ENCODE measurements at places on chromosomes 2 and 18.
A peak's percentile ranks its signal among the peaks of the same experiment; 100 is the strongest.

DNA sequence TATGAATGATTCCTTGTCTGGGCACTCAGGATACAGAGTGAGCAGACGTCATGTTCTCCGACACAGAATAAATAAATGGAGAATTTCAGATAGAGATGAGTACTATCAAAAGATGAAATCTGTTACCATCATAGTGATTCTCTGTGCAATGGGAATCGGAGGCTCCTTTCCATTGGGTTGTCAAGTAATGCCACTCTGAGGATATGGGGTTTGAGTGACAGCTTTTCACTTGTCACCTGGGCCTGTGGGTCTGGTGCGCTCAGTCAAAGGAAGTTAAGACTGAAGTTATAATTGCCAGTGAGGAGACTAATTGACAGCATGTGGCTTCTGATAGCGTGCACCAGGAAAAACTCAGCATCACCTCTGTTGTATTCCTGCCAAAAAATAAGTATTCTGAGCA, 387.2 kb downstream of the SOX11 start:
- DNase-seq, result no peak

DNA sequence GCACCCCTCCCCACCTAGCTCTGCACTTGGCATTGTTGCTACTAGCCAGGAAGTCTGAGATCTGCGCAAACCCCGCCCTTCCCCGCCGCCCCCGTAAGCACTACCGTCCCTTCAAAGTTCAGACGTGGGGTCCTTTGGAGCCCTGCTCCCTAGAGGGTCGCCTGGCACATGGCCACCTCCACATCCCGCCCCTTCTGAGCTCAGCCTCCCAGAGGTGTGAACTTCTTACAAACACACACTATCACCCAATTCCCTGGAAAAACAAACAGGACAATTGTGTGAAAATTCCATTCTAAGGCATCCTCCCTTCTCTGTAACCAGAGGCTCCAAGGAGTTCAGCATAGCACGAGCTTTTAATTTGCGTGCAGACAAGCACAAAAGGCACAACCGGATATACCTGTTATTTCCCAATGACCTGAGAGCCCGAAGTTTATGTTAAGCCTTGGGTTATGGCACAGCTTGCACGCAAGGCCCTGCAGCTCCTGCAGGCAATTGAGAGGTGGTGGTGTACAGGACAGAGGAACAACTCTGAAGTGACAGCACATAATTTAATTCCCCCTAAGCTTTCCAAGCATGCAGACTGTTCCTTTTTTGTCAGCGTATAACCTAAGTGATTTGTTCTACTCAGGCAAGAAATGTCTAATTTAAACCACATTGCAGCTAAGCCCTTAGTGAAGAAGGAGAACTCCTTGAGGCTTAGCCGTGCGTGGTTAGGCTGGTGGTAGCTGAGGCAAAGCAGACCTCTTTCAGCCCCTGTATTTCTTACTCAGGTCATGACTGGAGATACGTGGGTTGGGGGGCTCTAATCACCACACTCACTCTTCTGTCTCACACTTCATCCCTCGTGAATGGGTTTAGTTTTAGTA, 20.3 kb upstream of the CYP1B1 start:
- no peak for DNase-seq

DNA sequence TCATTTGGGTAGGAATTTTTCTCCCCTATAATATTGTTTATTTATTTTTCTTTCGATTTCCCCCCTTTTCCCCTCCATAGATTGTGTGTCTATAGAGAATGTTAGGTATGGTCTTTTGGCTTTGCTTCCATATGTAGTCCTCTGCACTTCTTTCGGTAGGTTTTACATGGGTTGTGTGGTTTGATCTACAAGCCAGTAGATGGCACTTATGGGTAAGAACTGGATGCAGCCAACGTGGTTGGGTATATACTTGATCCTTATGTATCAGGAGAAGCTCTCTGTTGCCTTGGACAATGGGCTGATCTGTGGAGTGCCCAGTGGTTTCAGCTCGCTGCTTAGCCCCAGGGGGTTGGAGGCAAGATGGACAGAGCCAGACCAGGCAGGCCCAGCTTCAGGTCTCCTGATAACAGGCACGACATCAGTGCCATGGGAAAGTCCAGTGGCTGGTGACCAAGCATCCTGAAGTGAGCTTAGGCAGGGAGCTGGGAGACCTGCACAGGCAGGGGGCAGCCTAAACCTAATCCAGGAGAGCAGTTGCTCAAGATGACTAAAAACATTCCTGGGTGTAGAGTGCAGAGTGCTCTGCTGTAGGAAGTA, 488.3 kb downstream of the CCDC85A start:
- DNase-seq, result no peak

- DNase-seq, result no peak
Observed at GRCh38 chr2:118842661-118843482, 4.6 kb downstream of the EN1 start.

- no peak for DNase-seq
Observed at GRCh38 chr2:26471289-26471688, 6.6 kb downstream of the OTOF start.

DNA sequence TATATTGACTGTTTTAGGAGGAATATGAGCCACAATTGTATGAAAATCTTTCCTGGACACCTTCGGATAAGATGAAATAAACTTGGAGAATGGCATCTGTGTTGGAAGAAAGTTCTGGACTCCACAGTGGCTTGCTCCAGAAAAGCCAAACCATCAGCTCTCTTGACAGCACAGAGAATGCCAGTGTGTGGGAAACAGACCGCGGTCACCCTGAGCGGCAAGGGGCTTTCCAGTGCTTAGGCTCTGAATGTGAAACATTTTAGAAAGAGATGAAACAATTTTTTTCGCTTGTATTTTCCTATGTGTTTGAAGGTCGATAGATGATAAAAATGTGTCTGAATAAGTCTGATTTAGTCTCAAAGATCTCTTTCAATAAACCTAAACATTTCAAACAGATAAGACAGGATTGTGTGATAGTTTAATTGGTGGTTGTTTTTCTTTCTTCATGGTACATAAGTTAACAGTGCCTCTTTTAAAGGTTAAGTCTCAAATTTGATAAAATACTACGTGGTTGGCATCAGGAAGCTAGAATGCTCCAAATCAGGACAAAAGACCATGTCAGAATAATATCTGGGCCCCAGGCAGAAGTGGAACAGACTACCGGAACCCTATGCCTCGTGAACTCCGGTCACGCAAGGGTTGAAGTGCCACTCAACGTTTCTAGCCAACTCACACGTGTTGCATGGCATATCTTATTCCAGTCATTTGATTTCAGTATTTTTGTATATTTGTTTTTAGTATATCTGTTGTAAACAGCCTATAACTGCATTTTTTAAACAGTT, 28.9 kb downstream of the PTGR3 start:
- no peak for DNase-seq

- DNase-seq, result peak; percentile 99
Observed at GRCh38 chr2:47906157-47907038, at the start of gene FBXO11. Gene FBXO11, minus strand, starts transcription at chr2:47906498. Its CDS starts 778 bp downstream, at chr2:47905720.

- no peak for DNase-seq
Observed at GRCh38 chr2:11389052-11389420, 44.6 kb upstream of the ROCK2 start.

DNA sequence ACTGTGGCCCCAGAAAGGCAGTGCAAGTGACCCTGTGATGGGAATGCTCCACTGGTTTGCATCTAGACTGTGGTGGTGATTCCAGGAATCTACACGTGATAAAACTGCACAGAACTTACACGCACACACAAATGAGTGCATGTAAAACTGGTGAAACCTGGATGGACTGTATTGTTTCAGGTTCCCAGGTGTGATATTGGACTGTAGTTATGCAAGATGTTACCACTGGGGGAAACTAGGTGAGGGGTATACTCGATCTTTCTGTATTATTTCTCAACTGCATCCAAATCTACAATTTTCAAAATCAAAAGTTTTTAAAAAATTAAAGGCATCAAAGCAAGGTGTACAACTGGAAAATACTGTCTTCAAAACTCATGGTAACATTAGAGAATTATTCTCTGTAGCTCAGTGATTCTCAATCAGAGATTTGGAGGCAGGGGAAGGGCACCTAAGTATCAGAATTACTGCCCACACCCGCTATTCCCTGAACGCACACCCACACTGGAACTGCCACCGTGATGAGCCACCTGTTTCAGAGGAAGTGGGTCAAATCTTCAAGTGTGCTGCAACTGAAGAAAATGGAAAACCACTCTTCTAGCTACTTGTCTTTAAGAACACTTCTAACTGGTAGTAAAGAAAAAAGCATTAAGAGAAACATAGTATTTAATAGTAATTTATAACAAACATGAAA, 26.7 kb downstream of the PTPN2 start:
- no peak for DNase-seq

DNA sequence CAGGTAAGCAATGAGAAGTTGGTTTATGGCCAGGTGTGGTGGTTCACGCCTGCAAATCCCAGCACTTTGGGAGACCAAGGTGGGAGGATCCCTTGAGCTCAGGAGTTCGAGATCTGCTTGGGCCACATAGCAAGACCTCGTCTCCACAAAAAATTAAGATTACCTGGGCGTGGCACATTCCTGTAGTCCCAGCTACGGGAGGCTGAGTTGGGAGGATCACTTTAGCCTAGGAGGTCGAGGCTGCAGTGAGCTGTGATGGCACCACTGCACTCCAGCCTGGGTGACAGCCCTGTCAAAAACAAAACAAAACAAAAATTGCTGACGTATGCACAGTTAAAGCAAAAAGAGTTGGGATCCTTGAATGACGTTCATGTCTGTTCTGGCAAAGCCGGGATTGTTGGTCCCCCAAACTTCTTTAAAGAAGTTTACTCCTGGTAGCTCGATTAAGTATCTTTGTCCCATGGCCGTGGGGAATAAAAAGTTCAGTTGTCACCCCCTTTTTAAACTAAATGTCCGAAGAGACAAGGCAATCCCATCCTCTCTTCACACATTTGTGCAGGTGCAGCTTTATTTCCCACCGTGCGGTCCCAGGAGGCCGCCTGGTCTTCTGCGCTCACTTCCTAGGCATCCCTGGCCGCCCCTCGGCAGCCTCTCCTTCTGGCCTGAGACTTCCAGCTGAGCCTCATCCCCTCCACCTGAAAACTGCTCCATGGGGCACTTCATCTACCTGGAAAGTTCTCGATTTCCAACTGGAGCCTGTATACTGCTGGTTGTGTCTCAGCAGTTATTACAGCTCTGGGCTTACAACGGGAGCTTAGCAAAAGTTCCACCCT, 762 bp upstream of the SPOPL start:
- DNase-seq, result peak; percentile 6

DNA sequence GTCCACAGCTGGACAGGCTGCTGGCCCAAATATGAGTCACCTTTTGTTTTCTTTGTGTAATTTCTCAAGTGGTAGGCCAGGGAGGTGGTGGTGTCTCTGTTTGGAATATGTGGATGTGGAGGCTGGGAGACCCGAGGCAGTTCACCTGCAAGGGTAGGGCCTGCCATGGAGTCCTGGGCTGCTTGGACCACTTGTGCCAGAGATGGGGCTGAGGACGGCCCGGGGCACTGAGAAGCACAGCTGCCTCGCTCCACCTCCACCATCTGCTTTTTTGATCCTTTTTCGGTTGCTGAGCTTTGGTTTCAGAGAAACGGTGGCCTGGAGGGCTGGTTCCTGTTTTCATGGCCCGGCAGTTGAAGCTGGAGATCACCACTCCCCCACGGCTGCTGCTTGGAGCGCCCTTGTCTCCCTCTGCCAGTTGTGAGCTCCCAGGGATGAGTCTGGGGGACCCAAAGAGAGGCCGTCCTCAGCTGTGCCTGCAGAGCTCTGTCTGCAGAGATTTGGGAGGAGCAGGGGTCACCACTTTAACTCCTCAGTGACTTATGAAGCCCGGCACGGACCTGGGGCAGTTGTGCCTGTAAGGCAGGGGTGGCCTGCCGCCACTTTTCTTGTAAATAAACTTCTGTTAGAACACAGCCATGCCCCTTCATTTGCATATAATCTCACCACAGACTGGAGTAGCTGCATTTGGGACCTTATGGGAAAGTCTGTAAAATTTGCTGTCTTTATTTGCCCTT, 67.6 kb upstream of the MCFD2 start:
- DNase-seq, result no peak

DNA sequence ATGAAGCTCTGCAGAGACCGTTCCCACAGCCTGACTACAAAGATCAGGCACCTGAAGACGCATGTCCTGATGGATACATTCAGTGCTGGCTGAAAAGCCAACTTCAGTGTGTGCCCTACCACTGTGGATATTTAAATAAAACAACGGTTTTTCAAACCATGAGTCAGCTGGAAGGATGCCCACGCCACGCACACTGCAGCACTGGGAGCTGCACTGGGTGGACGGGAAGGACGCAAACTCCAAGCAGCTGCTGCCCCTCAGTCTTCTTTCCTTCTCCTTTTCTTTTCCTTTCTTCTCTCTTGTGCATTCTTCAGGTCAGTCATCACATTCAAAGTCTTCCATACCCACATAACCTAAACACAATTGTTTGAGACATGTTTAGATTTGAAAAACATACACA, 7.9 kb downstream of the TMEM18 start:
- DNase-seq, result no peak

- no peak for DNase-seq
Observed at GRCh38 chr2:129751409-129751808, 228.1 kb upstream of the RAB6C start.

DNA sequence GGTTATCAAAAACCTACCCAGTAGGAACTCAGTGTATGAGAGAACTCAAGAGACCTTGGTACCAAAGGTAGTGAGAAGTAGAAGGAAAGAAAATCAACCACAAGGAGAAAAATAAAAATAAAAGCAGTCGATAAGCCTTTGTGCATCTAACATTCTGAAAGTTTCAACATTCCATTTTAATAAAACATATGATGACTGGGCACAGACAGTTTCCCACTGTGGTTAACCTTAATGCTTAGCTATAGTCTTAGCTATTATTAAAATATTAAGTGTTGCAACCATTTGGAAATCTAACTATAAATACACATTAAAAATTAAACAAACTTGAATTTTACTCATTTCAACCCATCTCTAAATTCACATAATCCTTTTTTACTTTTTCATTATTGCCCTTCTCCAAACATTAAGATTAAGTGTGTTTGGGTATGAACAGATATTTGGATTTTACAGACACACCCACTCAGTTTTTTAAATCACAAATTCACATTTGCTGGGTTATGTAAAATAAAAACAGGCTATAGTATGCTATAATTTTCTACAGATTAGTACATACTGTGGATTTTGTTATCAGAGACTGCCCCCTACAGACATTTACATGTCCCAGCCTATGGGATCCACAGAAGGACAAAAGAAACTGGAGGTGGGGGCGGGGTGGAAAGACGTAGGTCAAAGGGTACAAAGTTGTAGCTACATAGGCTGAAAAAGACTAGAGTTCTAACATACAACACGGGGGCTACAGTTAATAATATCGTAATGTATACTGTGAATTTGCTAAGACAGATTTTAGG, 32.8 kb downstream of the SRBD1 start:
- DNase-seq, result peak; percentile 15

DNA sequence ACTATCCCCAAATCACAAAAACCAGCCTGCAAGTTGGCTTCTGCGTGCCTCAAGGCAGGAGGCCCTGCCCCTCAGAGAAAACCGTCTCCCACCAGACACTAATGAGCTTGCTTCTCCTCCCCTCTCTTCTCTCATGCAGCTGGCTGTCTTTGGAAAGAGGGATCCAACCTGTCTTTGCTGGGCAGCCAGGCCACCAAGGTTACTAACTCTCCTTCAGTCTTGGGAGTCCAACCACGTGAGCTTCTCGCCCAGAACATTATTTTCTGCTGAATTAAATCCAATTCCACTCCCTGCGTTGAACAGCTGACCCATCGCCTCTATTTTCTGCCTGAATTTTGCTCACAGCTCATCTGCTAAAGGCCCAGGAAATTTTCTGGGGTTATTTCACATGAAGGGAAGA, 291.3 kb upstream of the NCKAP5 start:
- DNase-seq, result no peak

- peak; percentile 53 for DNase-seq
Observed at GRCh38 chr2:200812122-200813022, 662 bp downstream of the BZW1 start.
